ENCODE measurements at places on chromosomes 7 and 10.

DNA sequence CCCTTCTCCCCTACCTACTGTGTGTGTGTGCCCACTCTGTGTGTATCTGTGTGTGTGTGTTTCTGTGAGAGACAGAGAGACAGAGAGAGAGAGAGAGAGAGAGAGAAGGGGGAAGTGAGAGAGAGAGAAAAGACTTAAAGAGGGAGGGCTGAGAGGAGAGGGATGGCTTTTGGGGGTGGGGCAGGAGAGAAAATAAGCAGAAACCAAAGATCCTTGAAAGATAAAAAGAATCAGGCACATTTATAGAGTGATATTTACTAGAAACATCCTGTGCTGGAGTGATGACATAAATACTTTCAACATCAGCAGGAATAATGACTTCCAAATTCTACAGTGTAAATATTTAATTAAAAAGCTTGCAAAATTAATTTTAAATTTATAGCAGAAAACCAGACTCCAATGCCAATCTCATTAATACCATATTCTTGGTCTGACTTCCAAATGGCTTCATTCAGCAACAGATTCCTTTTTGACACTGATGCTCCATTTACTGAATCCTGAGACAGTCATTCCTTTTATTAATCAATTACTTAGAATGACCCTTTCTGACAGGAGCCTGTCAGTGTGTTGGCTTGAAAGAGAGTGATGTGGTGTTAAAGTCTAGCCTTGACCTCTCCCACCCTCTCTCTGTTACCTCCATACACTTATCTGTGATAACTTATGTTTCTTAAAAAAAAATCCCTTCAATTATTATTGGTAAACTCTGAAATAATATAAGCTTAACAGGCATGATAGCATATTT, 41.7 kb upstream of the WNT2 start:
- DNase-seq, result no peak

- DNase-seq, result peak; percentile 74
Measured at GRCh38 chr10:49610458-49611165, 502 bp downstream of the SLC18A3 start.

DNA sequence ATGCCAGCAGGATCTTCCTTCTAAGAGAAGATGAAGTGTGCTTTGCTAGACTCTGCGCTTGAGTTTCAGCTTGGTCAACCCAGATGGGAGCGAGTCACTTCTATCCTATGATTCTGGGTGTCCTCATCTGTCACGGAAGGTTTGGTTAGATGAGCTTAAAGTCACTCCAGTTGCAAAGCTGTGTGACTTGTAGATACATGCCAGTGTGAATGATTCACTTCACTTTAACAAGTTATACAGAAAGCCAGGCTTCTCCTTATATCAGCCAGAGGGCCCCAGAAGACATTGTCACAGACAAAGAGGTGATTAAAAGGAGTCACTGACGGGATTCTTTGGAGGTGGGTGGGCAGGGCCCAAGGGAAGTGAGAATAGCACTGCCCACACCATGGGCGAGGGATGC, 122.6 kb upstream of the PFKP start:
- no peak for DNase-seq

- no peak for DNase-seq
Measured at GRCh38 chr7:131537571-131537978, 18.9 kb downstream of the PODXL start.

GRCh38 chr10:54983255-54983654, 182.2 kb upstream of the PCDH15 start:
- DNase-seq, result no peak
